ENCODE measurements at places on chromosomes 5 and 9. TPM values are rescaled to one million over a fixed set of nuclear protein-coding genes. Genes with fewer than 3 reads are reported as not detected.
A peak's percentile ranks its signal among the peaks of the same experiment; 100 is the strongest.

GRCh38 chr9:111282845-111283244, 47.2 kb downstream of the OR2K2 start:
- no peaks in the 10 kb centered on the region for H3K4me1 ChIP-seq
- H3K27me3 ChIP-seq = no peaks in the 10 kb centered on the region
- H3K36me3 ChIP-seq = no peaks in the 10 kb centered on the region

The SPATA31D3 gene
- total RNA-seq = not detected

DNA sequence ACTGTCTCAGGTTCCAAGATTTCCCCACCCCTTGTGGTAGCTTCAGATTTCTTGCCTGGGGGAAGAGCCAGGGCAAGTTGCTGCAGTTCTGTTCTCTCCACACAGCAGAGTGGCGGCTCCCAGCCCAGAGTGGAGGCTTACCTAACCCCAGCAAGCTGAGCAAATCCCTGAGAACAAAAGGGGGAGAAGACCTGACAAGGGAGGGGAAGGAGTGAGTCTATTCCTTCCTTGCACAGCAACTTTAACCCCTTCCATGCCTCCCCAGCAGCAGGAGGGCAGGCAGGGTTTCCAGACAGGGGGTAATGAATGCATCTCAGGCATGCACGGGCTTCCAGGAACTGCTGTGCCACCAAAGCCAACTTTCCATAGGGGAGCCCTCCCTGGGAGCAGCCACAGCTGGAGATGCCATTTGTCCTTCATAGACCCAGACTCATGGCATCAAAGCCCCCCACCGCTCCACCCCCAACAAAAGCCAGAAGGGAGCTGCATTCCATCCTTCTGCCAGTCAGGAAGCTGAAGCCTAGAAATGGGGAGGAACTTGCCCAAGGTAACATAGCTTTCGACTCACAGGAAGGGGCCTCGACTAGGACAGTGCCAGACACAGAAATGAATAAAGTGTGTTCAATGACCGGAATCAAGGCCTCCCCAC, 28.8 kb upstream of the FAT2 start:
- no peak overlapping the region for H3K4me3 ChIP-seq
- no peak for DNase-seq
- no peak overlapping the region for H3K27ac ChIP-seq

- no peaks in the 10 kb centered on the region for H3K4me1 ChIP-seq
- no peak overlapping the region for H3K4me3 ChIP-seq
- H3K27me3 ChIP-seq = no peaks in the 10 kb centered on the region
- H3K27ac ChIP-seq = no peak overlapping the region
- no peaks in the 10 kb centered on the region for H3K36me3 ChIP-seq
- no peak for DNase-seq
Observed at GRCh38 chr5:80936881-80937280, 23.3 kb upstream of the RASGRF2 start.

DNA sequence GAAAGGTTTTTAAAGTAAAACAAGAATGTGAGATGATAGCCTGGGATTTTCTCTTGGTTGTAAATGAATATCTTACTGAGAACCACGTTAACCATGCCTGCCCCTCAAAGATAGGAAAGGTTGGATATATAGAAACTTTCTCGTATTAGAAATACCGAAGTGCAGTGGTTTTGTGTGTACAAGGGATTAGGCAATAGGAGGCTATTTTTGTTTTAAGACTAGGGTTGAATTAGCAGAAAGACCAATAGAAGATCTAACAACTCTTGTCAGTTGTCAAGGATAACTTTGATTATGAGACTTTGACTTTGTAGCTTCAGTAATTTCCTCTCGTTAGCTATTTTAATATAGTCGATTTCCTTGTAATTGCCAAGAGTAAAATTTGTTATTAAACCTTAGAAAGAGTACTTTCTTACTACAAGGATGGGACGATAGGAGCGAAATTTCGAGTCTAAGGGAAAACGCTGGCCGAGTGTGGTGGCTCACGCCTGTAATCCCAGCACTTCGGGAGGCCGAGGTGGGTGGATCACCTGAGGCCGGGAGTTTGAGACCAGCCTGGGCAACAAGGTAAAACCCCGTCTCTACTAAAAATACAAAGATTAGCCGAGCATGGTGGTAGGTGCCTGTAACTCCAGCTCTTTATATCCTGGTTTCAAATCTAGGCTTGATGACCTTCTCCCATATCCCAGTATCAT, 838 bp downstream of the POLK start:
- peak overlapping the region; percentile 86 for H3K4me3 ChIP-seq
- H3K27ac ChIP-seq = peak overlapping the region; percentile 96
- H3K36me3 ChIP-seq = no peaks in the 10 kb centered on the region
- H3K27me3 ChIP-seq = no peaks in the 10 kb centered on the region
- peaks cover 51% of the 10 kb centered on the region for H3K4me1 ChIP-seq

GRCh38 chr5:93807846-93808245, 66.4 kb upstream of the POU5F2 start:
- H3K27ac ChIP-seq = no peak overlapping the region
- no peak overlapping the region for H3K4me3 ChIP-seq
- H3K27me3 ChIP-seq = no peaks in the 10 kb centered on the region
- no peaks in the 10 kb centered on the region for H3K36me3 ChIP-seq
- no peaks in the 10 kb centered on the region for H3K4me1 ChIP-seq
- DNase-seq = no peak

DNA sequence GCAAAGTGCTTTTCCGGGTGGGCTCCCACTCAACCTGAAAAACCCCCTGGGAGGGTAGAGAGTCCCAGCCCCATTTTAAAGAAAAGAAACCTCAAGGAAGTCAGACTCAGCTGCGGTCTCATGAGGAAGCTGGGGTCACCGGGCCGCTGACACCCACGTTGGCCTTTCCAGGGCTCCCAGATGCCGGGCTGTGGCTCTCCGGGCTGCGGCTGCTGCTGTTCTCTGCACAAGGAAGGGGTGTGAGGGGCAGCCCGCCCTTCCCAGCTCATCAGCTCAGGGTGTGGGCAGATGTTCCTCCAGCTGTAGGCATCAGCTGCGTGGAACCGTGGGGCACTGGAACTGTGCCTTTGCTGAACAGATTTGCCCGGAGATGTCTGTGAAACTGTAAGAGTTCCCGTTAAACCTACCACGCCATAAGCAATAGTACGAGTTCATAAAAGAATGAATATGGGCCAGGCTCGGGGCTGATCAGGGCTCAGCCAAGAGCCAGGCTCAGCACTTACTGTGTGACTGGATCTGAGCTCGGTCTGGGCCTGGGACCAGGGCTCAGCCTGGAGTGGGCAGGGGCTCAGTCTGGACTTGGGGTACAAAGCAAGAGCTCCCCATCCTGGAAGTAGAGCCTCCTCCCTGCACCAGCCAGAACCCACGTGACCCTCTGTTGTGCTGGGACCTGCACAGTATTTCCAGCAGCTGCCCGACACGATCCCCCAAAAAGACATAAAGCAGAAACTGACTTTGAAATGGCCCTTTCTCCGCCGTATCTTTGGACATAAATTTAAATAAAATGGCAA, 130.2 kb upstream of the PPP1R26 start:
- H3K36me3 ChIP-seq = no peaks in the 10 kb centered on the region
- H3K4me3 ChIP-seq = no peak overlapping the region
- peaks cover 58% of the 10 kb centered on the region for H3K27me3 ChIP-seq
- H3K27ac ChIP-seq = no peak overlapping the region

DNA sequence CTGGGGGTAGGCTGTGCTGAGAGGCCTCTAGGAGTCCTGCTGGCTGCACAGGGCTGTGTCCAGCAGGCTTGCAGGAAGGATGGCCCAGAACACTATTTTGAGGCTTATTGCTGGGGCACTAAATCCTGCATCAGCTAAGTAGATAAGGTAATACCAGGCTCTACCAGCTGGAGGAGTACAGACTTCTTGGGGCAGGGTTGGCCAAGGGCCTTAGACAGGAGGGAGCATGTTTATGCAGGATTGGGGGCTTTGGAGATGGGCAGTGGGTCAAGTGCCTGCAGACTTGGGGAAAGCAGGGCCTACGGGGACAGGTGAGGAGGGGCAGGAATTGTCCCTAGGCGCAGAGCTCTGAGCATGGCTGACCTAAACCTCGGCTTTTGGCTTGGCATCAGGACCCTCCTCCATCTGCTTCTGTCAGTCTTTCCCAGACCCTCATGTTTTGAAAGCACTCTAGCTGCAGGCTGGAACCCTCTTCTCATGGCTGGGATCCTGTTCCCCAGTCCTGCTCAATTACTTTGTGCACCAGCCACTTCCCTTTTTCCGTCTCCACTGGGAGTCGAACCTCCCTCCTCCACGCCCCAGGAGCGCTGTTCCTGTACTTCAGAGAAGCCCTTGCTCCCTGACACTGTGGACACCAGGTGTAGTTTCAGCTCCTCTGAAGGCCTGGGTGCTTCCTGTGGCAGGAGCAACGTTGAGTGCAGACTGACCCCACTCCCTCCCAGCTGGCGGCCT, 61.0 kb upstream of the SPTLC1 start:
- H3K27me3 ChIP-seq = peaks cover 4% of the 10 kb centered on the region
- H3K4me1 ChIP-seq = no peaks in the 10 kb centered on the region
- no peak overlapping the region for H3K4me3 ChIP-seq
- no peak for DNase-seq

The ZNF354C gene
- 3.0 TPM for total RNA-seq

GRCh38 chr9:75851917-75852316, 38.6 kb upstream of the PCSK5 start:
- no peaks in the 10 kb centered on the region for H3K27me3 ChIP-seq
- no peak overlapping the region for H3K4me3 ChIP-seq
- DNase-seq = no peak
- H3K27ac ChIP-seq = no peak overlapping the region

The CEL gene
- 0.34 TPM for total RNA-seq

- peak within 1 kb of the TSS; percentile 54 for H3K4me3 ChIP-seq
- peak; percentile 75 for DNase-seq
- no peaks in the 10 kb centered on the region for H3K27me3 ChIP-seq
- H3K36me3 ChIP-seq = no peaks in the 10 kb centered on the region
Observed at GRCh38 chr5:191036-191948, at the start of gene LRRC14B. Gene LRRC14B (plus strand): TSS chr5:191495. CDS start chr5:191539, 44 bp downstream.

GRCh38 chr9:93123561-93124283, 10.3 kb downstream of the NINJ1 start:
- DNase-seq = peak; percentile 45
- H3K27ac ChIP-seq = no peak overlapping the region
- H3K27me3 ChIP-seq = no peaks in the 10 kb centered on the region
- H3K4me1 ChIP-seq = peaks cover 30% of the 10 kb centered on the region
- H3K4me3 ChIP-seq = no peak overlapping the region

- no peak overlapping the region for H3K27ac ChIP-seq
- no peaks in the 10 kb centered on the region for H3K36me3 ChIP-seq
- DNase-seq = no peak
- H3K27me3 ChIP-seq = no peaks in the 10 kb centered on the region
Observed at GRCh38 chr5:165981671-165982070, 2309.8 kb upstream of the WWC1 start.

DNA sequence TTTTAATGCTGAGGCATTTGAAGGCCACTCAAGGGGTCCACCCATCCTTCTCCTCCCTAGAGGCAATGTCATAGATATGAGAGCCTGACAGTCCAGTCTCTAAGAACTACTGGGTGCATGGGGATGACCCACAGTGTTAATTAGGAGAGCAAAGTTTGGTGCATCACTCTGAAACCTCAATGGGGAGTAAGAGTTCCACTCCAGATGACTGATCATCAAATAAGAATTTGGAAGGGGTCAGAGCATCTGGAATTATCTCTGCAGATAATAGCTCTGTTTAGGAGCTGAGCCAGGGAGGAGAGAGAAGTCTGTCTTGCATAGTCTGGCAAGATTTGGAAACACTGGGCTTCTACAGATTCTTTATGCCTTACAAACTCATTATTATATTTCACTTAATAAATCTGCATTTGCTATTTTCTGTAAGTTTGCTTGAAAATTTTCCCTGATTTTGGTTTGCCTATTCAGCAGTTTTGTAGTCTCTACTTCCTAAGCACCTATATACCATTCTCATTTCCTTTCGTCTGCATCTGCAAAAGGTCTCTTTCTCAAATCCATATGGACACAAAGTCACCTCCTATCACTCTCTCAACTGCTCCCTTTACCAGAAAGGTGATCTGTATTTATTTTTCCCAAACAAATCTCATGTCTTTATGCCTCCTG, 27.7 kb downstream of the FGF10 start:
- DNase-seq = no peak
- no peak overlapping the region for H3K27ac ChIP-seq
- H3K4me1 ChIP-seq = no peaks in the 10 kb centered on the region
- H3K36me3 ChIP-seq = no peaks in the 10 kb centered on the region
- no peak overlapping the region for H3K4me3 ChIP-seq

GRCh38 chr5:171415115-171415730, 4.2 kb upstream of the FGF18 start:
- no peaks in the 10 kb centered on the region for H3K27me3 ChIP-seq

DNA sequence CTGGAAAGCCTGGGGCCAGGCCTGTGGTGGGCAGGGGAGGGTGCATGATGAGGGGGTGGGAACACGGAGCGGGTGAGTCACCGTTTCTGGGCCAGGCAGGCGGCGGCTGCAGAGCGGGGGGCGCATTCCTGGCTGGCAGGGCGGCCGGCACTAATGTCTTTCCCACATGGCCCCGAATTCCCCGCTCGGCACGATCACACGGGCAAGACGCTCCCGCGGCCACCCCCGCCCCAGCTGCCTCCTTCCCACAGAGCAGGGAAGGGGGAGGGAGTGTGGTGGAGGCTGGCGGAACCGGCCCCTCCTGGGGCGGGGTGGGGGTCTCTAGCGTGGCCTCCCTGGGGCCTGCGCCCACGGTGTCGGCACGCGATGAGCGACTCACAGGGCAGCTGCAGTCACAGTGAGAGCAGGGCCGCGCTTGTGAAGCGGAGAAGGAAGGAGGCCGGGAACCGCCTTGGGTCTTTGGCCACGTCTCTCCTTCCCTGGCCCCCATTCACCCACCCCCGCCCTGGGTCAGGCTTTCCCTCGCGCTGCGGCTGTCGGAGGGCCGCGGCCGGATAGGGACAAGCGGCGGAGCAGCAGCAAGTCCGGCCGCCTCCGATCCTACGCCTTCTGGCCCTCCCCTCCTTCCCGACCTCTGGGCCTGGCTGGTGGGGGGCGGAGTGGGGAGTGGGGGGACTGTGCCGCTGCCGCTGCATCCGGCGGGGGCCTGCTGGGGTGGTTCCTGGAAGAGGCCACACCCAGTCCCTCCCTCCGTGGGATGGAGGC, 48.9 kb downstream of the CXXC5 start:
- peak overlapping the region; percentile 64 for H3K4me3 ChIP-seq
- peaks cover 40% of the 10 kb centered on the region for H3K4me1 ChIP-seq
- H3K36me3 ChIP-seq = no peaks in the 10 kb centered on the region
- H3K27me3 ChIP-seq = no peaks in the 10 kb centered on the region
- DNase-seq = peak; percentile 87

DNA sequence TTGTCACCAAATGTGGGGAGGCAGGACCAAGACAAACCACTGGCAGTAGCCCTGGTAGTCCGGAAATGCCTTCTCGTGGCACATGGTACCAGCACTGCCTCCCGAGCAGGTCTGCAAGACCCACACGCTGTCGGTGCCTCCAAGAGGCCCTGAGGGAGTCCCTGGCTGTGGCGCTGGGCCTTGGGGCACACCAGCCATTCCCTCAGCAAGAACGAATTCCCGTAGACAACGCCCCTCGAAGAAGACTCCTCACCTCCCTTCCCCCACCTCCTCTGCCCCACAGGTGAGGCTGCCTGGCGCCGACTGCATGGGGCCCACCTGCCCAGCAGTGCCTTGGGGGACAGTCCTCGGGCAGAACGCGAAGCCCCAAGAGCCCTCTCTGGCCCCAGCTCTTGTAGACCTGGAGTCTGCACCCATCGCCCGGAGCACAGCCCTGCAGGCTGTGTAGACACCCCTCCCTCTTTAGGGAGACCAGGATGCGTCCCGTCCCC, 56.0 kb downstream of the EXD3 start:
- H3K4me3 ChIP-seq = no peak overlapping the region
- no peak overlapping the region for H3K27ac ChIP-seq
- DNase-seq = peak; percentile 42
- no peaks in the 10 kb centered on the region for H3K36me3 ChIP-seq
- H3K27me3 ChIP-seq = no peaks in the 10 kb centered on the region

GRCh38 chr5:172211676-172212075, 17.7 kb downstream of the EFCAB9 start:
- no peak for DNase-seq
- no peak overlapping the region for H3K4me3 ChIP-seq
- H3K27me3 ChIP-seq = no peaks in the 10 kb centered on the region
- peaks cover 26% of the 10 kb centered on the region for H3K36me3 ChIP-seq

The CCDC192 gene
- not detected for total RNA-seq

The FAM200C gene
- total RNA-seq = 0.54 TPM

The PRUNE2 gene
- 41.9 TPM for total RNA-seq

Measured in psoas muscle (tissue), 8 donors.